Naive thymus-derived CD8-positive, alpha-beta T cell (primary cell): ENCODE measurements at places on chromosomes 11 and 22.

- DNase-seq, result no peak
Observed at GRCh38 chr11:94854770-94855633, 86.8 kb downstream of the AMOTL1 start.

DNA sequence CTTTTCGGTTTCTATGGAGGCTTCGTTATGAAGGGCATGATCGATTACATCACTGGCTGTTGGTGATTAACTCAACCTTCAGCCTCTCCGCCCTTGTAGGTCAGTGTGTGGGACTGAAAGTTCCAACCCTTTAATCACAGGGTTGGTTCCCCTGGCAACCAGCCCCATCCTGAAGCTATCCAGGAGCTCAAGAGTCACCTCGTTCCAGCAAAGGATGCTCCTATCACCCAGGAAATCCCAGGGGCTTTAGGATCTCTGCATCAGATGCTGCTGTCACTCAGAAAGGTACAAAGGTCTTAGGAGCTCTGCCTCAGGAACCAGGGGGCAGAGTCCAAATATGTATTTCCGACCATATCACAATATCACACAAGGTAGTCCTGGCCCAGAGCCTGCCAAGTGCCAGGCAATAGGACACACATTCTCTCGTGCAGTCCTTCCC is 123.5 kb upstream of the PARVA start:
- DNase-seq, result no peak

GRCh38 chr22:30882184-30882717 is 86.3 kb downstream of the MORC2 start:
- no peak for DNase-seq

GRCh38 chr11:46513934-46514342 is 79.9 kb downstream of the AMBRA1 start:
- no peak for DNase-seq

DNA sequence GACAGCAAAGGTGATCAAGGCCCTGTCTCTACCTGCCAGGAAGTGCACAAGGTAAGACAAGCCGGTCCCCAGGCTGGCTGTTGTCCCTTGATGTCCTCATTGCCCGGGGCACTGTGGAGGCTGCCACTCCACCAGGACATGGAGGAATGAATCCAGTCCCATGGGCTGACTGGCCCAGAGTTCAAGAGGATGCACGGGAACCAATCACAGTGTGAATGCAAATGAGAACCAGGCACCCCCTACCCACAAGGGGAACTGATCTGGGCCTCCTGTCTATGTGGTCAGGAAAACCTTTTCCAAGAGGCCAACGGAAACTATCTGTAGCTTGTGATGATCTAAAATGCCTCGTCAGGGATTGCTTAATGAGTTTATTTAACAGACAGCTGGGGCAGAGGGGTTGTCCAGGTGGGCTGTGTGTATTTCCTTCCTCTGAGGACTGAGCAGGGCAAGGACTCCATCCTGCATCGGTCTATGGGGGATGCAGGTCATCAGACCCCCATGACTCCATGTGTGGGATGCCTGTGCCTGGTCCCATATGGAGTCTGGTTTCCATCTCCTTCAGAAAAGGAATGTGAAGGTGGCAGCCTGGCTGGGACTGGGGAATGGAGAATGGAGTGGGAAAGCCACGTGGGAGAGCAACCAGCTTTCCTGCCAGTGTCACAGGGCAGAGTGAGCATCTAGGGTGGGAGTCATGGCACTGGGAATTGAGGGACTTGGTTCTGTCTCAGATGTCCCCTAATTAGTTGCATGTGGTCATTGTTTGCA is 60.5 kb downstream of the CD82 start:
- no peak for DNase-seq
